ENCODE measurements at places on chromosomes 5 and 9. TPM values are rescaled to one million over a fixed set of nuclear protein-coding genes. Genes with fewer than 3 reads are reported as not detected.

DNA sequence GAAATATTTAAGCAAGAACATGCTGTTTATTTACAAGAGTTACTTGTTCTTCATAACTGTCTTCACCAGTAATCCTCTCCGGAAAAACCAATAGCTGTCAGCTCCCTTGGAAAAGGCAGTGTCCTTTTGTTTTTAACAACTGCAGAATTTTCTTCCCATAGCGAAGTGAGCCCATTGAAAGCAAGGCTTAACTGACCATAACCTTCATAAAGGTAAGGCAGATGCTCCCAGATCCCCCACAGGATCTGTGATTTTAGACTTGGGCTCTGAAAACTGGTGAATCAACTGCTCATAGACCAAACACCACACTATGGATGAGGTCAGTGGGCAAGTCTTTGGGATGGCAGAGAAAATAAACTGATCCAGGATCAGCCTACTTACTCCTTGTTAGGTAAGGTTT, 155.0 kb downstream of the GLIS3 start:
- H3K4me1 ChIP-seq = no peaks in the 10 kb centered on the region
- H3K27ac ChIP-seq = no peak overlapping the region
- H3K27me3 ChIP-seq = no peaks in the 10 kb centered on the region
- H3K36me3 ChIP-seq = no peaks in the 10 kb centered on the region

Gene GRM6
- total RNA-seq = not detected

- no peaks in the 10 kb centered on the region for H3K4me1 ChIP-seq
- no peak overlapping the region for H3K27ac ChIP-seq
- H3K27me3 ChIP-seq = no peaks in the 10 kb centered on the region
- H3K36me3 ChIP-seq = no peaks in the 10 kb centered on the region
- no peak overlapping the region for H3K4me3 ChIP-seq
Measured at GRCh38 chr9:88775559-88775958, 215.7 kb upstream of the S1PR3 start.

- H3K4me1 ChIP-seq = no peaks in the 10 kb centered on the region
- no peaks in the 10 kb centered on the region for H3K27me3 ChIP-seq
- no peak for DNase-seq
- H3K4me3 ChIP-seq = no peak overlapping the region
Measured at GRCh38 chr5:66015196-66015960, 89.0 kb downstream of the ERBIN start.

Gene OBP2B
- 6.8 TPM for total RNA-seq

DNA sequence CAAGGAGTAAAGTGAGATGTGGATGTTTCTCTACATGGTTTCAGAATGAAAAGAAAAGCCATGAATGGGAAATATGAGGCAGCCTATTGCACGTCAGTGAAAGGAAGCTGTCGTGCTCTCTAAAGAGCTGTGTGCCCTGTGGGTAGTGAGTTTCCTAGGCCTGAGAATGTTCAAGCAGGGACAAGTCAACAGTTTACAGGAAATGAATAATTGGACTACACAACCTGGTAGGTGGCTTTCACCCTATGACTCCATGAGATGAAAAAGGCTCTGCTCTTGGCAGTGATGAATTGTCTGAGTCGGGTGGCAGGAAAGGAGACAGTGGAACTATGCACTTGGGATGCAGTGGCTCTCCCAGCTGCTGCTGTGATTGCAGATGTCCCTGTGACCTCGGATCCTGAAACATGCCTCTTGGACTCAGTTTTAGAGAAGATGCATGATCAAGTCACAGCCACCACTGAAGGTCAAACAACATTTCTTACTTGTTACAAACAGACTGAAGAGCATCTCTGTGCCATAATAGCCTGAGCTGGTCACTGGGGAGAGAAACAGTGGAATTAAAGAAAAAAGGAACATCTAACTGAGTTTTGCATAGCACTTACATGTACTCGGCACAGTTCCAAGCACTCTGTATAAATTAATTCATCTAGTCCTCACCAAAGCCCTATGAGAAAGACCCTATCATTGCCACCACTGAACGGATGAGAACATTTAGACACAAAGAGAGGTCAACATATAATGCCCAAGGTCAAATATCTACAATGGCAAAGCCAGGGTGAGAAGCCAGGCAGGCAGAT, 293.7 kb downstream of the SPOCK1 start:
- H3K27me3 ChIP-seq = no peaks in the 10 kb centered on the region
- peaks cover 7% of the 10 kb centered on the region for H3K4me1 ChIP-seq
- no peak overlapping the region for H3K4me3 ChIP-seq
- no peak overlapping the region for H3K27ac ChIP-seq
- DNase-seq = no peak

Gene AIF1L
- 25.6 TPM for total RNA-seq

- H3K27ac ChIP-seq = no peak overlapping the region
- no peaks in the 10 kb centered on the region for H3K27me3 ChIP-seq
- DNase-seq = no peak
- H3K36me3 ChIP-seq = no peaks in the 10 kb centered on the region
- no peaks in the 10 kb centered on the region for H3K4me1 ChIP-seq
- H3K4me3 ChIP-seq = no peak overlapping the region
Measured at GRCh38 chr9:93387791-93388190, 63.7 kb upstream of the FAM120A start.

DNA sequence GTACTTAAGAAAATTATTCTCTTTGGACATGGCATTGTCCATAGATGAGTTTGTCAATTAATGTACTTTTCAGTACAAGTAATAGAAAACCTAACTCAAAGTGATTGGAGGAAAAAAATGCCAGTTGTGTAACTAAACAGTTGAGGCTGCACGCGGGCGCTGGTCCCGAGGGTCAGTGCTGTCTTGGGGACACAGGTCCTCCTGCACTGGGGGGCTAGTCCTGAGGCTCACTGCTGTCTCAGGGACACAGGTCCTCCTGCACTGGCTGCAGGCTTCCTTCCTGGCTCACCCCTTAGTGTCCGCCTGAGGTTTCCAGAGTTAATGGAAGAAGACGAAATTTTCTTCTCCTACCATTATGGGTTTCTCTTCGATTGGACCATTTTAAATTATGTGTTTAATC, 281.1 kb downstream of the CD180 start:
- no peak overlapping the region for H3K27ac ChIP-seq
- no peak overlapping the region for H3K4me3 ChIP-seq
- no peaks in the 10 kb centered on the region for H3K27me3 ChIP-seq
- DNase-seq = no peak
- H3K36me3 ChIP-seq = no peaks in the 10 kb centered on the region
- H3K4me1 ChIP-seq = no peaks in the 10 kb centered on the region

GRCh38 chr5:170471551-170472178, 32.2 kb upstream of the KCNIP1 start:
- no peak for DNase-seq
- H3K27me3 ChIP-seq = no peaks in the 10 kb centered on the region

DNA sequence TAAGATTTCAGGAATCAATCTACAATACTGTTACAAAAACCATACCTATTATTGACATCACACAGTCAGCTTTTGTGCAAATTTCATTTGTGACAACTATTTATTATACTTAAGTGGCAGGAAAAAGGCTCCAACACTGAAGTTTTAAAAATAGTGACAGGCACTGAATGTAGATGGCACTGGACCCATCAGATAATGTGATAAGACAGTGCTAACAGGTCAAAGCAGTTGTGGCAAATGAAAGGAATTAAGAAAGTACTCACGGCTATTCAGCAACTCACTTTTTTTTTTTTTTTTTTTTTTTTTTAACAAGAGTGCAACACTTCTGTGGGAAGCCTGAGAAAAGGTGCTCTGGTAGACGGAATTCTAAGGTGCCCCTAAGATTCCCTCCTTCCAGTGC, 115.0 kb upstream of the MEF2C start:
- DNase-seq = no peak
- no peaks in the 10 kb centered on the region for H3K27me3 ChIP-seq
- H3K4me3 ChIP-seq = no peak overlapping the region
- no peaks in the 10 kb centered on the region for H3K4me1 ChIP-seq
- H3K27ac ChIP-seq = no peak overlapping the region

Gene GPR151
- total RNA-seq = not detected

- H3K4me1 ChIP-seq = peaks cover 29% of the 10 kb centered on the region
- H3K36me3 ChIP-seq = peaks cover 18% of the 10 kb centered on the region
- DNase-seq = no peak
- H3K27me3 ChIP-seq = no peaks in the 10 kb centered on the region
- no peak overlapping the region for H3K27ac ChIP-seq
Measured at GRCh38 chr9:110252509-110253139, 3.7 kb downstream of the TXN start.

Gene SPAG8
- total RNA-seq = 0.53 TPM

Gene TRPM3
- 0.11 TPM for total RNA-seq

GRCh38 chr5:176899296-176899891, at the start of gene HK3:
TSS of gene HK3 (minus strand) at chr5:176899346. CDS start at chr5:176896159, 3,187 bp downstream.
- peaks cover 22% of the 10 kb centered on the region for H3K36me3 ChIP-seq
- no peaks in the 10 kb centered on the region for H3K4me1 ChIP-seq
- H3K27ac ChIP-seq = no peak within 1 kb of the TSS
- H3K27me3 ChIP-seq = no peaks in the 10 kb centered on the region

DNA sequence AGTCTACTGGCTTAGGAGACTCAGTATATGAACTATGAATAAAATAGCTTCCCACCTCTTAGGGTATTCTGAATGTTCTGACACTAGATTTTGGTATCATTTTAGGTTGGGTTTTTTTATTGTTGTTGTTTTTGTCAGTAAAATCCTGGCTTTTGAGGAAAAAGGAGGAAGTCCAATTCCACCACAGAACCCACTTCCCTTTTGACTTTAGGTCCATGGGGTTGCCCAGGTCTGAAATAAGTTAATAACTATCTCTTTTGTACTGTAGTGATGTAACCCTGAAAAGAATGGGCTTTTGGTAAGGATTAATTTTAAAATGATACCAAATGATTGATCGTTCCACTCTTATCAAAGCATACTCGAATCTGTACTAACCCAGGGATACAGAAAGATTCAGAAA, 29.1 kb upstream of the IL12B start:
- no peak for DNase-seq
- no peaks in the 10 kb centered on the region for H3K27me3 ChIP-seq
- no peak overlapping the region for H3K27ac ChIP-seq
- no peaks in the 10 kb centered on the region for H3K36me3 ChIP-seq
- H3K4me3 ChIP-seq = no peak overlapping the region
- H3K4me1 ChIP-seq = no peaks in the 10 kb centered on the region

Gene CYSRT1
- total RNA-seq = 43.6 TPM

Gene ADAMTS13
- 3.3 TPM for total RNA-seq

DNA sequence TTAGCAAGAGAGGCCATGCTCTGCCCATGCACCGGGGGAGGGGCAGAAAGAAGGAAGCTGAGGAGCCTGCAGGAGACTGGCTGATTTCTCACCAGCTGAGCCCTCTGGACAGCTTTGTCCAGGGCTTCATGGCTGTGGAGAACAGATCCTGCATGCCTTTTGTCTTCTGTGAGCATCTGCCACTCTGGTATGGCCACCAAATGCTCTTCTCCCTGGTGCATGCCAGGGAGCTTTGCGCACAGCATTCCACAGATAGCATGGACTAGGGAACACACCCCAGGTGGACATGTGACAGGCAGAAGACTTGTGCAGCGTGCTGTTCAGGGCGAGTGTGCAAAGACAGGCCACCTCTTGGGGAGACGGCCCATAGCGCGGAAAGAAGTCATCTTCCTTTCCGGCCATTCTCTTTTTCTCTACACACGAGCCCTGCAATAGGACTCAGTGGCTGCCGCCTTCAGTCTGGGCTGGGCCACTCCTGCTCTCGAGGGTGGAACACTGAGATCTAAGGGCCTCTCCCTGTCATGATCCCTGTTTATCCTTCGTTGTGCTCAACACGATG, 56.7 kb downstream of the GADD45G start:
- peak overlapping the region; percentile 72 for H3K27ac ChIP-seq
- no peaks in the 10 kb centered on the region for H3K27me3 ChIP-seq
- peak overlapping the region; percentile 10 for H3K4me3 ChIP-seq
- peak; percentile 72 for DNase-seq
- no peaks in the 10 kb centered on the region for H3K36me3 ChIP-seq

DNA sequence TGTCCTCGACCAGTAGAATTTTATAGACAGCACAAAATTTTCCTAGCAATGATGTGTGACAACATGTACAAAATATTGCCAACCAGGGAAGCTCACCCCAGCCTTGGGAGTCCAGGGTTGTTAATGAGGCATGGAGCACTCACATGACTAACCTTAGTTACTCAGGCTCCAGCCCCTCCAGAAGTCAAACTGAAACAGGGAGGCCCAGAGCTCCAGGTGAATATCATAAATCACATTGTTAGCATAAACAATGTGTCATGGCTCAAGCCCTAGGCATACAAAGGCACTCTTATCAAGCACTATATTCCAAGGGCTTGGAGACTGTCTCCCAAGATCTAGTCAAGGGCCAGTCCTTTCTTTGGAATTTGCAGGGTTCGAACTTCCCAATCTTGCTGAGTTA, 44.4 kb downstream of the TNFAIP8 start:
- H3K4me1 ChIP-seq = peaks cover 30% of the 10 kb centered on the region
- H3K36me3 ChIP-seq = no peaks in the 10 kb centered on the region
- H3K27me3 ChIP-seq = no peaks in the 10 kb centered on the region

GRCh38 chr5:32138839-32139493, 35.2 kb downstream of the GOLPH3 start:
- no peak overlapping the region for H3K27ac ChIP-seq
- H3K4me3 ChIP-seq = no peak overlapping the region
- DNase-seq = no peak
- H3K4me1 ChIP-seq = no peaks in the 10 kb centered on the region

Gene GLRA1
- not detected for total RNA-seq
